ENCODE measurements at places on chromosomes 12 and 14. TPM values are rescaled to one million over a fixed set of nuclear protein-coding genes. Genes with fewer than 3 reads are reported as not detected.

KERA gene
- 0.09 TPM for polyA plus RNA-seq

SSTR1 gene
- 2.6 TPM for polyA plus RNA-seq

DNA sequence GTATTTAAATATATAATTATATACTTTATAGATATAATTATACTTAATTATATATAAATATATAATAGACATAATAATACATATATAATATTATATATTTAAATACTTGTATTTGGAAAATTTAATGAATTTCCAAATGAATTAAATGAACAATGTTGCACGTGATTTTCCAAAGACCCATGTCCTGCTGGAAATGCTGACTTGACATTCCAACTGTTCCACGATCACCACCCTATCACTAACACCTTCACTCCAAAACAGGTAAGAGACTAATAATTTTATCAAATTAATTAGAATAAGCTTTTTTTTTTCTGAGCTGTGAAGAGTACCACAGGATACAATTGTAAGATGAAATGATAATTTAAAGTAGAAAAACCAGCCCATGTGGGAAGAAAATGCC, 103.4 kb downstream of the ST8SIA1 start:
- no peak for DNase-seq

TMEM132C gene
- 20.9 TPM for polyA plus RNA-seq

SLC22A17 gene
- 40.8 TPM for polyA plus RNA-seq

GRCh38 chr14:99173086-99173485, 98.9 kb downstream of the BCL11B start:
- DNase-seq: no peak

DNA sequence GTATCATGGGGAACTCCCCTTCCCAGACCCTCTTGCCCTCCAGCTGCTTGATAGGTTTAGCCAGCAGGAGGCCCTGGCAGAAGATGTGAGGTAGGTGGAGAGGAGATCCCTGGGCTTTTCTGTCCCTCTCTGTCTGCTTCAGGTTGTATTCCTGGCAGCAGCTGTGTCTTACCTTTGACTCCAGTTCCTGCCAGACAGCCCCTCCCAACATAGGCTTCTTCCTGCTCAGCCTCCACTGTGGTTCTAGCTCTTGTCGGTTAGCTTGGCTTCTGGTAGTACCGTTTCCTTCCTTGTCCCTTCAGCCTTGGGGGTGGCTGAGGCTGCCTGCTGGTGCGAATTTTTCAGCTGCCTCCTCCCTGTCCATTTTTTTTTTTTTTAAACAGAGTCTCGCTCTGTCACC, 215.7 kb upstream of the CRY1 start:
- DNase-seq: no peak

- DNase-seq: peak; percentile 47
Observed at GRCh38 chr12:65306366-65307168, 28.1 kb downstream of the MSRB3 start.
